ENCODE measurements at places on chromosomes 13 and 19.

- no peak for DNase-seq
These were observed 2.1 kb upstream of the ADGRE3 start for GRCh38 chr19:14676762-14677161.

- no peak for DNase-seq
These were observed 24.6 kb upstream of the TEX29 start for GRCh38 chr13:111295886-111296285.

DNA sequence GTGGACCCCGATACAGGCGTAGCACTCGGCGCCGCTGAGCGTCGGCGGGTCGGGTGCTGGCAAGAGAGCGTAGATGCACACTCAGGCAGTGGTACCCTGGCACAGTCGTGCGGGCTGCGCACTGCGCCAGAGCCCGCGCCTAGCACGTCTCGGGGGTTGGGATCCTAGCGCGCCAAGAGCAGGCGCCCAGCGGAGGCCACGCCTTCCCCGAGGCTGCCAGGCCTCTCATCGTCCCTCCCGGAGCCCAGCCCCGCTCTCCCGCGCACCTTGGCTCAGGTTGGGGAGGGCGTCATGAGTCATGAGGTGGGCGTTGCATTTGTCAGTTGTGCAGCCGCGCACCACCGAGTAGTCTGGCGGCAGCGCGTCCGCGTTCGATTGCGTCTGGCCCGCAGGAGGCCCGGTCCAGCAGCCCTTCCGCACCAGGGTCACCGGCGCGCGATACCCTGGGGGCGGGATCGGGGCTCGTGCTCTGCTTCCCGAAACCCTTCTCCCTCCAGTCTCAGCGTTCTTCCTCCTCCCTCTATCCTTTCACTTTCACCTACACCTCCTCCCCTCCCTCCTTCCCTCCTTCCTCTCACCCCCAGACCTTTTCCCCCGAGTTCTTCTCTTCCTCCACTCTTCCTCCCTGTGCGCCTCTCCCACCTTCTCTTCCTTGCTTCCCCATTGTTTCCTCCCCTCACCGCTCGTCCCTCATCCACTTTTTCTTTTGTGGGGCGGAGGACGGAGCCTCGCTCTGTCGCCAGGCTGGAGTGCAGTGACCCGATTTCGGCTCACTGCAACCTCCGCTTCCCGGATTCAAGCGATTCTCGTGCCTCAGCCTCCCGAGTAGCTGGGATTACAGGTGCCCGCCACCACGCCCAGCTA is 3.5 kb downstream of the LYPD5 start:
- peak; percentile 47 for DNase-seq

DNA sequence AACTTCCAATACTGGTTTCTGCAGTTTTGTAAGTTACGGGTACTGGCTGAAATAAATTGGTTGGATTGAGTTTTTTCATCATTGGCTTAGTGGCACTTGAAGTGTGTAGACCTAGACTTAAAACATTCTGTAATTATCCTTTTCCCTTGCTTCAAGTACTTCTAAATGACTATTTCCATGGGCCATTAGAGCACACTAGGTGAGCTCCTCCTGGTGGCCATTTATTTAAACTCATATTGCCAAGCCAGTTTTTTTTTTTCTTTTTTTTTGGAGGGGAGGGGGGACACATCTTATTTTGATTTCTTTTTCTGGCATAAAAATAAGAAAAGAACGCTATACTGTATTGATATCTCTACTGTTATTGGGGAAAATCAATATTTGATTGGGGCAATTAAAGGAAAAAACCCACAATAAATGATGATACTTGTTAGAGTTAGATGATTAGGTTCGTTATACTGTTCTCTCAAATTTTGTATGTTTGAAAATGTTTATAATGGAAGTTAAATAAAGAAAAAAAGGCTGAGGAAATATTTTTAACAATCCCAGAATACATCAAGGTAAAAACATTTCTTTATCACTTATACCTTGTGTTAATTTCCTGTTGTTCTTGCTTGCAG is 82.9 kb downstream of the PDS5B start:
- DNase-seq: no peak

- DNase-seq: no peak
These were observed 12.0 kb downstream of the CYP4F2 start for GRCh38 chr19:15885919-15886318.

DNA sequence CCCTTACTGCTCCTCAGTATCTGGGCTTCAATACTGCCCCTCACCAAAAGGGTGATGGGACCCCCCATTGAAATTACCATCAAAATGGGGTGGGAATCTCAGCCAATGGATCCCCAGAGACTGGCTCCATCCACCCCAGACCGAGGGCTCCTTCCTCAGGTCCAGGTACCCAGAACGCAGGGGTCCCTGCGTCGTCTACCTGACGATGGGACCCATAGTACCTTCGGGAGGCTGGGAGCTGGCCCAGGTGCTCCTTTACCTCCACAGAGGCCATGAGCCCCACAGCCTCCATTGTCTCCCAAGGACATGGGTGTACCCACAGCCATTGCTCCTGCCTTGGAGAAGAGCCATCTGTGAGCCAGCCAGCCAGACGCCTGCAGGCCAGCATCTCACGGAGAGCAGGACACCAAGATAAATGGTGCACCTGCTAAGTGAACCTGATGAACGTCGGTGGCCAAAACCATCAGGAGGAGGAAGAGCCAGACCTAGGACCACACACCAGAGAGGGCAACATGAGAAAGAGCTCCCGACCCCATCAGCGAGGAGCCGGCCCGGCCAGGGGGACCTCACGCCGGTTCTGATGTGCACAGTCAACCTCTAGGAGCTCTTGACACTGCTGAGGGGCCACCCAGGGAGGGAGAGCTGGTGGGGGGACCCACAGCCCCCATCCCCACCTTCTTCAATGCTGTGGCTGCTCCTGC is 156.8 kb upstream of the SOX1 start:
- no peak for DNase-seq

GRCh38 chr19:38993271-38993670 is 17.7 kb upstream of the FBXO17 start:
- no peak for DNase-seq

- no peak for DNase-seq
These were observed 12.9 kb downstream of the SAE1 start for GRCh38 chr19:47143322-47144073.

DNA sequence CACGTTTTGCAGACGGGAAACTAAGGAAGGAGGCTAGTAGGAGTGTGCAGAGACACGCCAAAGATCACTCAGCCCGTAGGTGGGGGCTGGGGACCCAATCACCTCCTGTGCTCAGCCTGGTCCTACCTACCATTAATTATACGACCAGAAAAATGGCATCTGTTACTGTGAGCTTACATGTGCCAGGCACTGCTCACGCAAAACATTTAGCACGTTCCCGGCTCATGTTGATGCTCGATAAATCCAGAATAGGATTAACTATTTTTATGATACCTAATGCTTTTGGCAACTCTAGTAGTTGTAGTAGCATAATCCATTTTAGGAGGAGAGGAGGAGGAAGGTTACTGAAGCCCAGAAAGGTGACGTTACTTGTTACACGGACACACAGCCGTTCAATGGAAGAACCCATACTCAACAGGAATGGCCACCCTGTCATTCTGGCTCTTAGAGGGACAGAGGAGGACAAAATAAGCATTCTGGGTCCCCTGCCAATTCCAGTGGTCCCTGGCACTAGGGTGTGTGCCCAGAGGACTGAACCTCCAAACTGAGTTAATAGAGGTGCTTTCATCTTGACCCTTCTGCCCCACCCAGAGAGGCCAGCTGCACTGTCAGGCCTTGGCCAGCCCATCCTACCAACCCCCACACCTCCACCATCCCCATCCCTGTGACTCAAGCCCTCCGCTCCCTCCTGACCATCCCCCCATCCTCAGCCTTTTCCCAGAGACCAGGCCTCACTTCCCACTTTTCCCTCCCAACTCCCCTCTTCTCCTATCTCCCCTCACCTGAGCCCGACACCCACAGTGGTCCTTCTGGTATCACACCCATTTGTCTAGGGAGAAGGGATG is 5.0 kb upstream of the EML2 start:
- DNase-seq: no peak

- DNase-seq: no peak
These were observed 37.6 kb upstream of the SHKBP1 start for GRCh38 chr19:40539070-40539469.

All from activated CD4-positive, CD25-positive, alpha-beta regulatory T cell treated with anti-CD3 and anti-CD28 coated beads, Interleukin-2, amount 50 U/mL, for 72 hours (primary cell).